ENCODE measurements at places on chromosomes 16 and 17.

GRCh38 chr17:78107976-78108725 is 20.4 kb downstream of the TMC6 start:
- no peak for DNase-seq

DNA sequence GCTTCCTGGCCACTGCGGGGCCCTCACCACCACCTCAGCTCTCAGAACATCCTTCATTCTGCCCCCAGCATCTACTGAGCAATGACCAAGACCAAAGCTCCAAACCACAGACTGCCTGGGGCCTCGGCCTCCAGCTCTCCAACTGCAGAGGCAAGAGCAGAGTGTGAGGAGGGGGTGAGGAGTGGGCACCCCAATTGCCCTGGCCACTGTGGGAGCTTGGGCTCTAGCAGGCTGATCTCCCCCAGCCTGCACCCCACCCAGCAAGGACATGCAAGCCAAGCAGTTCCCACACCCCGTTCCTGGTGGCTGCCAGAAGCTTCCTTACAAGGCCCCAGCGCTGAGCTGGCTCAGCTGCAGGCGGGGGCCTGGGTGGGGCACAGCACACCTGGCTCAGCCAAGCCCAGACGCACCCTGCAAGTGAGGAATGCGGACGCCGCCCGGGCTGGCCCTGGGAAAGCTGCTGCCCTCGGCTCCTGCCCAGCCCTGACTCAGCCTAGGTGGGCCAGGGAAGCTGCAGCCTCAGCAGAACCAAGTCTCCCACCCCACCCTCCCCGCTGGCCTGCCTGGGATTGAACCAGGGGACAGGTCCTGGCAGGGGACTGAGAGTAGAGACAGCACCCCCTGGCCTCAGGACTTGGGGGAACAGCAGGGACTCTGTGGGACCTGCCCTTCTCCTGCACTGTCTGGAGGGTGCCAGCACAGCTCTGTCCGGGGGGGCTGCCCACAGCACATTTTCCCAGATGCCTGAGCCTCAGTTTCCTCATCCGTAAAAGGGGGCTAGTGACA is 29.7 kb upstream of the KRT17 start:
- DNase-seq, result no peak

- DNase-seq, result no peak
These were observed 40.2 kb downstream of the JPH3 start for GRCh38 chr16:87642491-87642890.

- DNase-seq, result no peak
These were observed 630 bp upstream of the HOXB2 start for GRCh38 chr17:48545539-48545938.

GRCh38 chr17:34755981-34756636 is 176.7 kb downstream of the TMEM132E start:
- no peak for DNase-seq

DNA sequence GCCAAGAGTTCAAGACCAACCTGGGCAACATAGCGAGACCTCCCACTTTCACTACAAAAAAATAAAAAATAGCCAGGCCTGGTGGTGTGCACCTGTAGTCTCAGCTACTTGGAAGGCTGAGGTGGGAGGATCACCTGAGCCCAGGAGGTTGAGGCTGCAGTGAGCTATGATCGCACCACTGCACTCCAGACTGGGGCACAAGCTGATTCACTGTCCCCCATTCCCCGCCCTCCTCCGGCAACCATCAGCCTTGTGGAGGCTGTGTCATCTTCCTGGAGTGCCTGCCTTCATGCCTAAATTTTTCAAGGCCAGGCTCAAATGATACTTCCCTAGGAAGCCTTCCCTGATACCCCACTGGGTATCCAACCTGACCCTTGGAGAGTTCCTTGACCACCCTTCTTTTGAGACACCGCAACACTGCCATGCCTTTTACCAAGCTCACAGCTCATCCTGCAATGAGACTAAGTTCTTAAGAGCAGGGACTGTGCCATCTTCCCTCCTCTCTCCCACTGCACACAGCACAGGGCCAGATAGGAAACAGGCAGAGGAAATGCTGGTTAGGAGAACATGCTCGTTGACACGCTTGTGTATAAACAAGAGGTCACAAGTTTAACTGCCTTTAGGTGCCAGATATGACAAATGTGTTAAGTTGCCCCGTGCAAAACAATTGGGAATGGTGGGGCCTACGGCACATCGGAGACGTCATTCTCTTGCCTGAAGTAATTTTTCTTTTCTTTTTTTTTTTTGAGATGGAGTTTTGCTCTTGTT is 3.9 kb upstream of the SRCAP start:
- DNase-seq, result no peak

DNA sequence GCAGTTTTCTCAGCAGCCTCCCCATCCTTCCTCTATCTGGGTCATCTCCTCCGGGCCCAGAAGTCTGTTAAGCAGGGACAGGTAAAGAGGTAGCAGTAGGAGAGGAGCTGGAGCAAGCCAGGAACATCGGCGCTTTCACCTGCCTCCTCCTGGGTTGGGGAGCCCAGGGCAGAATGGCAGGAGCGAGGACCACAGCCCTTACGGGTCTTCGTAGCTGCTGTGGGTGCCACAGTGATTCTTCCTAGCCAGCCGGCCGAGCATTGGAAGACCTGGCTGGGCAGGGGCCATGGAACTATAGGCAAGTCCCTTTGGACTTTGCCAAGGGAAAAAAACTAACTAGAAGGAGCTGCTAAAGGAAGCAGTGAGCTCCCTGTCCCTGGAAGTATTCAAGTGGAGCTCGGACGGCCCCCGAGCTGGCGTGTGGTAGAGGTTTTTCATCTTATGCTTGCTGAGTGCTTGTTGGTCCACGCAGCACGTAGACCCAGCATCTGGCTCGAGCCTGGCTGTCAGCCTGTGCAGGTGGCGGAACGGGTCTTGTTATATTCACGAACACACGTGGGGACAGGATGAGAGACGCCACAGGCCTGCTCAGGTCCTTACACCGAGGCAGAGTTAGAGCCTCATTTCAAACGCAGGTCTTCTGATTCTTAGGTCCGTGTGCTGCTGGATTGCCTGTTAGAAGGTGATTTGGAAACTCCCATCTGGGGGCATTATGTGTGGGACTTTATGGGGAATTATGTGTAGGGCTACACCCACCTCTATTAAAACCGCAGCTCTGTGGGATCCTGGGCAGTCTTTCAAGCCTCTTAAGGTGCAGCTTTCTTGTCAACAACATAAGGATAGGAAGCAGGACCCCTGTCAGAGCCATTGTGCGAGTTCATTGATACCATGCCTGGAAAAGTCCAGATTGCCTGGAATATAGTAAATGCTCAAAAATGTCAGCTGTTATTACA is 54.8 kb downstream of the OR1D5 start:
- no peak for DNase-seq

GRCh38 chr17:55386796-55387332 is 34.8 kb downstream of the MMD start:
- DNase-seq, result no peak

DNA sequence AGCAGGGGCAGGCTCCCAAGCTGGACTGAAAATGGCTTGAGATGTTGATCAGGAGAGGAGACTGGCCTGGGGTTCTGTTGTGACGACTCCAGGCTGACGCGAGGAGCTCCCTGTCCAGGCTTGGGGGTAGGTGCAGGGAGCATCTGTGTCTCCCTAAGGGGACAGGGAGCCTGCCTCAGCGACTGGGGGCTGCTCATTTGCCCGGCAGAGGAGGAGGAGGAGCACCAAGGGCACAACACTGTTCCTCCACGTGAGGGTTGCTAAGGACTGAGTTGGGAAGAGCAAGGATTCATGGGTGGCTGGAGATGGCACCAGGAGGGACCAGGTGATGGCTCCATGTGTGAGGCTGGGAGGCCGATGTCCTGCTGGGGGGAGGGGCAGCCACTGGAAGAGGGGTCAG is 53.3 kb downstream of the USP22 start:
- no peak for DNase-seq

- DNase-seq, result no peak
These were observed 315.4 kb downstream of the MAP2K6 start for GRCh38 chr17:69729944-69730343.

DNA sequence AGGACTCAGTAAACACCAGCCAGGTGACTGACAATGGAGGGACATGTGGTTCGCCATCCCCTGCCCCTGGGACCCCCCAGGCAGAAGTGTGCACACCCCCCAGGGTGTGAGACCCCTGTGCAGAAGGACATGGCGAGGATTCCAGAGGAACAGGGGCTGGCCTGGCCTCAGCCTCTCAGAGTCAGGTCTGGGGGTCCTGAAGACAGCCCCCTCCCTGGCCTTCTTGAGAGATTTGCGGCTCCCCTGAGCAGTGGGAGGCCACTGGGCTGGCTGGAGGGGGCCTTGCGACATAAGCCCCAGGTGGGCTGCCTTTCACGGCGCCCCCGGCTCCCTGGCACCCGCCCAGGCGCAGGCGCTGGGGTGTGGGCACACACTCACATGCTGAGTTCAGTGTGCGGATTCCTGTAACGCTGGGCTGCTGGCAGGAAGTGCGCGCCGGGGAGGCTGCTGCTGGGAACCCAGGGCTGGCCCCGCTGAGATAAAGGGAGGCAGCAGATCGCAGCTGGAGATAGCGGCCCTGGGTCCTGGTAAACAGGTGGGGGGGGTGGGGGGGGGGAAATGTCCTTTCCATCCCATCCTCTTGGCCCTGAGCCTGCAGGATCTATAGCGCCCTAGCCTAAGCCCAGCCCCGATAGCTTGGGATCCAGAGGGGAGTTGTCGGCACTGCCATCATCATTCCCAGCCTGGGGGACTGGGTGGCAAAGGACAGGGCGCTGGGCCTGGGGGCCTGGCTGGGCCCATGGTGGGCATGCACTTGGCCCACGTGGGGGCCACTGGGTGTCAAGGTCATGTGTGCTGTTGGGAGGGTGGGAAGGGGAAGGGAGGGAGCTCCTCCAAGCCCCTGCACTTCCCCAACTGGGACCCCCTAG is 27.1 kb downstream of the TMEM235 start:
- DNase-seq, result no peak
